WERI-Rb-1 (cell line): ENCODE measurements at places on chromosomes 1 and 21.

GRCh38 chr1:90854397-90854924 is 137.4 kb upstream of the BARHL2 start:
- DNase-seq = no peak

- no peak for DNase-seq
These were observed 52.0 kb downstream of the PRDX6 start for GRCh38 chr1:173529106-173529505.

DNA sequence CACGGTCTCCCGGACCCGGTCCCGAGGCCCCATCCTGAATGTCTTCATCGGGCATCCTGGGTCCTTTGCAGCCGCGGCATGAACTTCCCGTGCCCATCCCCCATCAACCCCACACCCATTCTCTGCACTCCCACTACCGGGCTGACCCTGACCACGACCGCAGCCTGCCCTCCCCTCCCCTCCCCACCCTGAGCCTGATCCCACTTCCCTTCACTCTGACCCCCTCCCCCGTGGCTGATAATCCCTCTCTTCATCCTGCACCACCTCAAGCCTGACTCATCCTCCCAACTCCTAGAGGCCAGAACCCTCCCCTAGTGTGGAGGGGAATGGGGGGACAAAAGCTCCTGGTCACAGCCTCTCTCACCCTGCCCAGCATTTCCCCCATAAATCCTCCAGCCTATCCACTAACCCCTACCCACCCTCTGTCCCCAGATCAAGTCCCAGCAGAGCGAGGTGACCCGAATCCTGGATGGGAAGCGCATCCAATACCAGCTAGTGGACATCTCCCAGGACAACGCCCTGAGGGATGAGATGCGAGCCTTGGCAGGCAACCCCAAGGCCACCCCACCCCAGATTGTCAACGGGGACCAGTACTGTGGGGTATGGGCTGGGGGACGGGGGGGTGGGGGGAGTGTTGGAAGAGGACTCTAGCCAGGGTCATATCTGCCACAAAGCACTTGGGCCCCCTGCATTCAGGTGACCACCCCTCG is 602 bp downstream of the SH3BGRL3 start:
- peak; percentile 58 for DNase-seq

DNA sequence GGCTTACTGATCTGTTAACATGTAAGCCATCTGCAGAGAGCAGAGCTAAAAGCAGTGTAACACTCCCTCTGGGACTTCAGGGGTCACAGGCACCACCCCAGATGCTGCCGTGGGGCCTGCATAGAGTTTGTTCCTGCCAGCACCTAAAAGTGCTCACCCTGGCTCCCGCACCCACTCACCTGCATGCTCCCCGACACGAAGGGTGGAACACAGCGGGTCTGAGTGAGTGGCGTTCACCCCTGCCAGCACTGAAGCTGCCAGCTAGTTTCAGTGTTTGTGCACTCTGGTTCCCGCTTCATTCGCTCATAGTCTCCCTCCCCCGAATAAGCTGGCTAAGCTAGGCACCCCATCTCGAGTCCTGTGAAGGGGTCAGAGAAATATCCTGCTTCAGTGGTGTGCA is 1681.0 kb downstream of the NCAM2 start:
- no peak for DNase-seq

DNA sequence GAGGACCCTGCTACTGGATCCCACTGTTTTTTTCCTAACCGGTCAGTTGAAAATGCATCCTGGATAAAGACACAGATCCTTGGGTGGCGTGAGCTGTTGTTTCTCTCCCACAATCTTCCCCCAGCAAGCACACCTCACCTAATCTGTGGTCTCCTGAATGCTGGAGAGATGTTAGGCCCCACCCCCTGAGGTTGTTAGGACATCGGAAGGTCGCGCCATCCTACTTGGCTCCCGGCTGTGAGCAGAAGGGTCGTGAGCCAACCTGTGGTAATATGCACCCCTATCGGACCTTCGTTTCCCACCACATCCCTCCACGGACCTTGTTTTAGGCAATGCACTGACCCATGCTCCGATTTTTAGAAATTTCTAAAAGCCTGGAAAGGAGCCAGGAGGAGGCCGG is 89.9 kb upstream of the IPO9 start:
- DNase-seq = no peak

DNA sequence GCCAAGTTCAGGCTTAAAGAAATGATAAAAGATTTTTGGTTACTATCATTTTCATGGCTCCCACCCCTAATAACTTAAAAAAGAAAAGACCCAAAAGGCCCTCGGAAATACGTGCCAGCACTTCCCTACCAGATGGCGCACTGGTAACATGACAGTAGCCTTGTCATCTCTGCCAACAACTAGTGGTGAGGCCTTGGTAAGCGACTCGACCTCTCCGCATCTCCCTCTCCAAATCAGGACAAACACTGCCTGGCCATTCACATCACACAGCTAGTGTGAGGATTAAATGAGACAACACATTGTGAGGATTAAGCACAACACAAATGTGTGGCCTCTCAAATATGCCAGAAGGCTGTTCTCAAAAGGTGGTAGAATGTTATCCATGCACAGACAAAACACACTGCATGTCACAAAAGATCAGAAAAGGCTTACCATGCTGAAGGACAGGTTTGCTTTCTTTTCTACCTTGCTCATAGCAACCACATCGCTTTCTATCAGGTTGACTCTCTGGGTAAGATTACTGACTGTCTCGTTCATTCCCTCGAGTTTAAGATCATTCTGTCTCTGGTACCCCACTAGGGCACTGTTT is 16.4 kb downstream of the TEX38 start:
- no peak for DNase-seq

DNA sequence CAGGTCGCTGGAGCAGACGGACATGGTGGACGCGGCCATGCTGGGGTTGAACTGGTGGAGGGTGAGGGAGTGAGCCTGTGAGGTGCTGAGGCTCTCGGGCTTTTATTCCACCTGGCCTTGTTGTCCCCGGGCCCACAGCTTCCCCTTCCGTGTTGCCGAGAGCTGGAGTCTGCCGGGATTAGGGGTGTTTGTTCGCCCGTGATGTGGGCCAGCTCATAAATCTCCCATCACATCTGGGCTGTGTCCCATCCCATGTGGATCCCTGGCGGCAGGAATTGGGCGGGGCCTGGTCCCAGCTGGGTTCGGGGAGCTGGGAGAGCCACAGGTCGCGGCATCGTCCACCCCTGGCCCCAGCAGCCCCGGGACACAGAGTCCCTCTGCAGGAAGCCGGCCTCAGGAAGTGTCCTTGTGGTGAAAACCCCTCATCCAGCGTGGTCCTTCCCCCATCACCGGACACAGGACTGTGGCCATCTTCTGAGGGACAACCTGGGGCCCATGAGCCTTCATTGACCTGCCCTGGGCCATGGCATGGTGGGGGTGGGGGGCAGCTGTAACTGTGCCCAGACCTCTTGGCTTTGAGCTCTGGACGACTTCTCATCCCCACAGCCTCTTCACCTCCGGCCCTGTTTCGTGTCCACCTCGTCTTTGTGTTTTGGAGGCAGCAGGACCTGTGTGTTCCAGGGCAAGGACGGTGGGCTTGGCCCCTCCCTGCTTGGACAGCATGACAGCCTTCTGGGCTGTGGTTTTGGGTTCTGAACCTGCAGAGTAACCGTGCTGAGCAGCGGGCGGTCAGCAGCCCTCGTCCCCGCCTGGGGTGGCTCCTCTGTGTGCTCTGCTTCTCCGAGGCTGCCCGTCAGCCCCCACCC is at the start of gene KRTAP10-6:
Gene KRTAP10-6, minus strand, starts transcription at position 60 of the 866 bp plus-strand sequence. Its CDS starts 21 bp downstream, at position 39.
- no peak for DNase-seq

DNA sequence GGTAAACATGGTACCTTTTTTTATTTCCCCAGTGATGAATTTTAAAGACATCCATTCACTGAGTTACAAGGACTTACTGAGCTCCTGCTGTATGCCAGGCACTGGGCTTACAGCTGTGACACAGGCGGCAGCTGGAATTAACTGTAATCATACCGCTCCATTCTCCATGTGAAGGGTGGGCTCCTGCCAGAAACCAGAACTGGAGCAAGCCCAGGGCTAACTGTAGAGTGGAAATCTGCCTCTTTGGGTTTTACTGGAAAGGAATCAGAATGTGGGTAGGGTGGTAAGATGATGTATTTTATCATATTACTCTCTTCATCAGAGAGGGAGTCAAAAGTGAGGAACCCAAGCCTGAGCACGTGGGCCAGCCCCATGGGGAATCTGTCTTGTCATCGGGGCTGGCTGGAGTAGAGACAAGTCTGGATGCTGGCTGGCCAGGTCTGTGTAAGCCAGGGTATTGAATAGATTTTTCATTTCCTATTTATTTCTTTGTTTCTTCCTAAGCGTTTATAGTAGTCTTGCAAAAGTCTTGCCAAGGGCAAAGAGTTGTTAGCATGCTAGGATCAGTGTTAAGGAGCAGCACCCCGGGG is 21.5 kb downstream of the FGGY start:
- no peak for DNase-seq

DNA sequence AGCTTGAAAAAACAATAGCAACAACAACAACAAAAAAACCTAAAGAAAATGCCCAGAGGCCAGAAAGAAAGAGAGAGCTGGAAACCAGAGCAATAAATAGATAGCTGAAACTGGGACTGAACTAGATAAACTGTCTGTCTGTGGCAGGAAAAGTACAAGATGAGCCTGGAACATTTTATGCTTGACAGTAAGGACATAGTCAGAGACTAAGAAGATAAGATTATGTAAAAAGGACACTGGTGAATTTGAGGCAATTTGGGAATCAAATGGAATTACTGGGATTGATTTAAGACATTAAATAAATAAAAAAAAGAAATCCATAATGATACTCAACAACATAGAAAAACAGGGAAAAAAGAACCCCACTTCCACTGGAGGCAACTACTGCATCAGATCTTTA is 1.7 kb upstream of the KIFAP3 start:
- no peak for DNase-seq

DNA sequence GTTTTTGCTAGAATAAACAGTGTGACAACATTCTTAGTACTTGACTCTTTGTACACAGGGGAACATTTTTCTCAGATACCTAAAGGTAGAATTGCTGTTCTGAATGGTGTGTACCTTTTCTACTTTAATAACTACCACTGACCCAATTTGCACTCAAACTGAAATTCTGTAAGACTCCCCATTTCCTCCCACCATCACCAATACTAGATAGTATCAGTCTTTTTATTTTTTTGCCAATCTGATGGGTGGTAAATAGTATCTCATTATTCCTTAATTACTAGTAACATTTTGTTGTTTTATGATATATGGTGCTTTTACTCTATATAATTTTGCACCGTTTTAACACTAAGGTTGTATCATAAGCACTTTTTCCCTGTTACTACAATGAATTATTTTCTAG is 28.8 kb upstream of the GCLM start:
- no peak for DNase-seq

GRCh38 chr1:10877894-10878293 is 81.4 kb upstream of the CASZ1 start:
- no peak for DNase-seq

GRCh38 chr1:223717123-223717522 is 4.8 kb downstream of the CAPN2 start:
- DNase-seq = no peak

DNA sequence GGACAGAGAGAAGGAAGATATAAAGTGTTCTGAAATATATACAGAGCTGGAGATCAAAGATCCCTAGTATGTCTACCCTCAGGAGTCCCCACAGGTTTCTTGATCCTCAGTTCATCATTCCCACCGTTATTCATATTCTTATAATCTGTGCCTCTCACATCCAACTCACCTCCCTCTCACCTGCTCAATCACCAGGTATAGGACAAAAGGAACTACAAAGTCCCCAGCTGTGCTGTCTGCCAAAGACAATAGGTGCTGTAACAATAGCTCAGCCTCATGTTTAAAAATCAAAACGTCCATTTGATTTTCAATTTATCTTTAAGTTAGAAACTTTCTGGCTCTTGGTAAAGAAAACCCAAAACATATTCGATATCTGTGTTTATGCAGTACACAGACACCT is 121.1 kb upstream of the PKN2 start:
- no peak for DNase-seq

DNA sequence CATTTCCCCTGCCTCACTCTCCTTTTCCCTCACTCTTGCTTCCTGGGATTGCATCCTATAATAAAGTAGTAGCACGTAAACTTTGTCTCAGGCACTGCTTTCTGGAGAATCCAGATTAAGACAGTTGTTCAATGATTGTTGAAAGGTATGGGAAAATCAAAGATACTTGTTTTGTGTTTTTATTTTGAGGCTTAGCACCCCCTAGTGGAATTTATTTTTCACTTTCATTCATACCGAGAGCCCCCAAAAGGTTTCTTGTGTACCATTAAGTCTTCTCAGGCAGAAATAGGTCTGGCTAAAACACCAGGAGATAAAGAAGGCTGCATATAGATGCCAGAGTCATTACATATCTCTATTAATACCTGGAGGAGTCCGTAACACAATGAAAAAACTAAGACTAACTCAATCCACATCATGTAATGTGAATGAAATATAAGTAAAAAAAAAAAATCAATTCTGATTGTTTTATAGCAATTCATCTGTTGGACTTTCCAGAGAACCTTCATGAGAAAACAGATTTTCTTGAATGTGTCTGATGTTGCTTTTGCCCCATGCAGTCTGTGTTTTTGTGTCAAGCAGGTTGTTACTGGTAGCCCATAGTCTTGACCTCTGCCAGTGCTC is 103.5 kb downstream of the RPE65 start:
- no peak for DNase-seq

- DNase-seq = no peak
These were observed 63.9 kb downstream of the KCNK1 start for GRCh38 chr1:233677690-233678354.

- DNase-seq = no peak
These were observed 12.8 kb downstream of the PLPPR4 start for GRCh38 chr1:99277066-99277465.

DNA sequence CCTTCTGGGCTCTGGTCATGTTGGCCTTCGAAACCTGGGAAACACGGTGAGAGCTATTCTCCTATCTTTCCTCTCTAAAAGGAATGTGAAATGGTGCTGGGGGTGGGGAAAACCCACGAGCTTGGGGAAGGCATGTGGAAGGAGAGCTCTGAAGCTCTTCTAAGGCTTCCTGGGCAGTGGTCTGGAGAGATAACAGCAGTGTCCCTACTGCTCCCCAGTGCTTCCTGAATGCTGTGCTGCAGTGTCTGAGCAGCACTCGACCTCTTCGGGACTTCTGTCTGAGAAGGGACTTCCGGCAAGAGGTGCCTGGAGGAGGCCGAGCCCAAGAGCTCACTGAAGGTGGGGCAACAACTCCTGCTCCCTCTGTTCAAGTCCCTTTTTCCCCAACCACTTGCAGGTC is 2.8 kb downstream of the USP21 start:
- no peak for DNase-seq

GRCh38 chr1:227864882-227865281 is 49.4 kb downstream of the PRSS38 start:
- no peak for DNase-seq

DNA sequence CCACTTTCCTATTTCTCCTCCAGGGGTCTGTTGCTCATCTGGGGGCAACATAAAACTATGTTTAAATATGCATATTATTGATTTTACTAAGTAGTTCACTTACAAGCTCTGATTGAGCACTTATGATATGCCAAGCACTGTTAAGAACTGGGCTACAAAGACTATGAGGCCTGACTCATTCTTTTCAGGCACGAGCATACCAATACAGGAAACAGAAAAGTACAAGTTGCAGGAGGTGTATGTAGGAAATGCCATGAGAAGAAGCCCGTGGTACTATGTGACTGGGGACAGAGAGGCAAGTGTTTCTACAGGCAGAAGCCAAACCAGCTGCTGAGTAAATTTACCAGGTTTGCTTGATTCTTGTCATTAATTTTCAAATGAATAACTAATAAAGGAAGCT is 120.4 kb upstream of the PTGFR start:
- no peak for DNase-seq

GRCh38 chr1:153277852-153278251 is 18.4 kb downstream of the LORICRIN start:
- peak; percentile 92 for DNase-seq
